ENCODE measurements at places on chromosomes 2 and 18. TPM values are rescaled to one million over a fixed set of nuclear protein-coding genes. Genes with fewer than 3 reads are reported as not detected.
A peak's percentile ranks its signal among the peaks of the same experiment; 100 is the strongest.

- no peaks in the 10 kb centered on the region for H3K36me3 ChIP-seq
- no peak overlapping the region for H3K27ac ChIP-seq
- no peak for DNase-seq
- H3K27me3 ChIP-seq, result no peaks in the 10 kb centered on the region
Measured at GRCh38 chr18:80194874-80195570, 52.3 kb downstream of the PARD6G start.

DNA sequence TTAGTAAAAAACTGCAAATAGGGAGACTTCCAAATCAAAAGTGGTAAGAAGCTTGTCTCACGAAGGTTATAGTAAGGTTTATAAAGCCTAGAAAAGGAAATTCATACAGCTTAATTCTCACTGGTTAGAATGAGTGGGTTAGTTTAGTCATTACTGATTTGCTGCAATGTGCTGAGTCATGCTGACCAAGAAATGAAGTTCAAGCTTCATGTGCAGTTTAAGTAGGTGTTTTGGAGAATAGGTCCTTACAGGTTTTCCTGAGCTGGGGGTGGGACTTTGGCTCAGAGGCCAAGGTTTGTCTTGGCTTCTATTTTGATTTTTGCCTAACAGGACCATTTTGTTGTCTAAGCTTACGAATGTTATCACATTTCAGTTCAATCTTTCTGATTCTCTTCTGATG, 15.1 kb downstream of the CLIP4 start:
- peak overlapping the region; percentile 55 for H3K27ac ChIP-seq
- no peak for DNase-seq
- peak overlapping the region; percentile 48 for H3K4me3 ChIP-seq
- peaks cover 23% of the 10 kb centered on the region for H3K4me1 ChIP-seq
- H3K36me3 ChIP-seq, result no peaks in the 10 kb centered on the region

DNA sequence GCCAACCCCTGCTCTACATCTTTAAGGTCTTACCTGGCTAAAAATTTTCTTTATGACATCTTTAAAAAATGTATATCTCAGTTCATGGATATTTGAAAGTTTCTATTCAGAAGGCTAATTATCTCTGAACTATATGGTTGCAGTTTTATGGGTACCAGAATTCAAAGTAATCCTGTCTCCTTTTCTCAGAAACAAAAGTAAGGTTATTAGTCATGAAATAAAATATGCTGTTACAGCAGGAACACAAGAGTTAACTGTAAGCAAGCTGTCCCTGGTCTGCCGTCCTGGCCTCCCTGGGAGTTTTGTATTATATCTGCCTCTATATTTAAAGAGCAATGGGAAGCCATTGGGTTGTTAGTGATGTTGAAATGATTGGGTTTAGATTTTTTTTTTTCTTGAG, 34.0 kb downstream of the SLC4A1AP start:
- peaks cover 11% of the 10 kb centered on the region for H3K36me3 ChIP-seq
- no peak overlapping the region for H3K4me3 ChIP-seq
- no peak overlapping the region for H3K27ac ChIP-seq
- DNase-seq, result no peak
- no peaks in the 10 kb centered on the region for H3K4me1 ChIP-seq

DNA sequence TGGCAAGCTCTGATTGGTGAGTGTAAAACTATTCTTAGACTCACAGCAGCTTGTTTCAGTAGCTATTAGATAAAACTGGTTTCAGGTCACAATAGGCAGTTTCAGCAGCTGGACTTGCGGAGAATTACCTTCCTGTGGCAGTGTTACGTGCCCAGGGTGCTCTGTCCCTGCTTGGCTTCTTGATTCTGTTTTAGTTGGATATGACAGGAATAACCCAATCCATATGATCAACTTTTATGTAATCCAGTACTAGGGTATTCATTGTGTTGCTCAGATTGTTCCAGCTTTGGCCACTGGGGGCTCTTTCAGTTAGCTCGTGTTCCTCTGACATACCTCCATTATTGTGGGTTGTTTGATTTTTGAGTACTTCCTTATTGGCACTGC, 43.1 kb downstream of the INPP4A start:
- no peak overlapping the region for H3K4me3 ChIP-seq
- H3K27me3 ChIP-seq, result no peaks in the 10 kb centered on the region

Gene RNF125
- 2.2 TPM for total RNA-seq

Gene ADCYAP1
- total RNA-seq, result 1.3 TPM

DNA sequence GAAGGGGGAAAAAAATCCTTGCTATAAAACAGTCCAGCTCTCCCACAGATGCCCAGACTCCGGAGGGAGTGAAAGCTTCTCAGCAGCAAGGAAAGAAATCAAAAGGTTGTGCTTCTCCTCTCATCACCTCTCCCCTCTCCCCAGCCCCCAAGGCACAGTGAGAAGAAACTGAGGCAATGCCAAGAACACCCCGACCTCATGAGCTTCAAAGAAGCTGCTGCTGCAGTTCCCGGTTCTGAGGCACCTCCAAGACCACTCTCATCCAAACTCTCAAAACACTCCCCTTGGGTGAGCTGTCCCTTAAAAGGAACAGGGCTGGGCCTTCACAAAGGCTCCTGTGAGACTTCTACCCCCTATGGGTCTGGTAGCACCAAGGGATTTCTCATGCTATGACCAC, 62.0 kb upstream of the KLF7 start:
- no peak for DNase-seq
- H3K27me3 ChIP-seq, result no peaks in the 10 kb centered on the region
- no peak overlapping the region for H3K27ac ChIP-seq
- peak overlapping the region; percentile 42 for H3K4me3 ChIP-seq

DNA sequence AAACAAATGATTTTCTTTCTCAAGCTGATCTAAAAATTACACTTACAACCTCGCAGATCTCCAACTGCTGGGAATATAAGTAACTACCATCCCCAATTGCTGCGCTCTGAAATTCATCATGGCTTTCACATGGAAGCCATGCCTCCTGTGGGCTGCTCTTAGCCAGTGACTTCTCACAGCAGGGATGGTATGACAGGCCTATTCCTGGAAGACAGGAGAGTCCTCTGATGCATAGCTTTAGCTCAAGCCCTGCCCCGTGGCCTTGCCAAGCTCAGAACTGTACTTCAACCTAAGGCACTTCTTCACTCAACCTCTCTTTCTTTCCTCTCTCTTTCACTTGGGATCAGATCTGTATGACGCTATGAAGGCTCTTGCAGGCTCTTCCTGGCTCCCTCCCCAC, 12.6 kb upstream of the ELAC1 start:
- H3K36me3 ChIP-seq, result no peaks in the 10 kb centered on the region
- no peak overlapping the region for H3K4me3 ChIP-seq
- DNase-seq, result no peak
- H3K4me1 ChIP-seq, result no peaks in the 10 kb centered on the region
- no peaks in the 10 kb centered on the region for H3K27me3 ChIP-seq
- H3K27ac ChIP-seq, result no peak overlapping the region

- H3K4me1 ChIP-seq, result peaks cover 11% of the 10 kb centered on the region
- no peak for DNase-seq
- H3K27me3 ChIP-seq, result no peaks in the 10 kb centered on the region
- no peak overlapping the region for H3K27ac ChIP-seq
- no peak overlapping the region for H3K4me3 ChIP-seq
Measured at GRCh38 chr2:46260305-46260704, 36.9 kb upstream of the EPAS1 start.

Gene LAMA3
- total RNA-seq, result 34.2 TPM

All from thoracic aorta (tissue), 2 donors.